ENCODE measurements at places on chromosomes 5 and 9. TPM values are rescaled to one million over a fixed set of nuclear protein-coding genes. Genes with fewer than 3 reads are reported as not detected.

The ORM2 gene
- total RNA-seq: 0.28 TPM

The IFNA21 gene
- not detected for total RNA-seq

The ZFP37 gene
- total RNA-seq: 15.5 TPM

The GFI1B gene
- 0.50 TPM for total RNA-seq

DNA sequence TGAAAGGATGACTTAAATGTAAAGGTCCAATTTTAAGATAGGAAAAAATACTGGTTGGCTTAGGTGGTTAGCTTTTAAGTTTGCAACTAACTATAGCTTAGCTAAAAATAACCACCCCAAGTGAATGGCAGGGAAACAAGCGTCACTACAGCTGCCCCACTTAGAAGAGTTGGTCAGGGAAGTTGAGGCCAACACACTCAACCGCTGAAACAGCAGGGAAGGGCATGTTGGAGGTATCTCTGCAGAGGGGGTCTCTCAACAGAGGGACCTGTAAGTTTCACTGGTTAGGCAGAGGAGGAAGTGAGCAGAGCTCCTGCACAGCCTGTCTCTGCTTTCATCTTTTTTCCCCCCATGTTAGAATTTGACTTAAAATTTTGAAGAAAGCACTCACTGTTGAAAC lies 75.3 kb downstream of the LHFPL2 start:
- DNase-seq: no peak

- DNase-seq: no peak
Measured at GRCh38 chr9:109922617-109923470, 142.8 kb downstream of the PALM2AKAP2 start.

GRCh38 chr5:59608745-59609144 lies 284.8 kb downstream of the PDE4D start:
- no peak for DNase-seq

DNA sequence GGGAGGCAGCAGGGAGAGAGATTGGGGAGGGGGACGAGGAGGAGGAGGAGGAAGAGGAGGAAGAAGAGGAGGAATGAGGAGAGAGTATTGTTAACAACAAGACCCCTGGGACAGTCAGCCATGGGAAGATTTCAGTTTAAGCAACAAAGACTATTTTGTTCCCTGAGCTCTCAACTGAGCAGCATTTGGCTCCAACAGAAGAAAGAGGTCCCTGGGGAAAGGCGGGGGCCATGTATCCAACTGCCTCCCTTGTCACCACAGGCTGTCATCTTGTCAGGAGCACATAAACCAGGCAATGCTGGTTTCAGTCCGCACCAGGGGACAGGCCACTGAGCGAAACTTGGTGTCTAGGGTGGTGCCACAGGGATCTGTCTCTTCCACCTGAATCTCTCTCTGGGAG lies 316.1 kb downstream of the TLE1 start:
- DNase-seq: no peak

GRCh38 chr5:171268700-171269620 lies 40.1 kb upstream of the TLX3 start:
- DNase-seq: no peak

DNA sequence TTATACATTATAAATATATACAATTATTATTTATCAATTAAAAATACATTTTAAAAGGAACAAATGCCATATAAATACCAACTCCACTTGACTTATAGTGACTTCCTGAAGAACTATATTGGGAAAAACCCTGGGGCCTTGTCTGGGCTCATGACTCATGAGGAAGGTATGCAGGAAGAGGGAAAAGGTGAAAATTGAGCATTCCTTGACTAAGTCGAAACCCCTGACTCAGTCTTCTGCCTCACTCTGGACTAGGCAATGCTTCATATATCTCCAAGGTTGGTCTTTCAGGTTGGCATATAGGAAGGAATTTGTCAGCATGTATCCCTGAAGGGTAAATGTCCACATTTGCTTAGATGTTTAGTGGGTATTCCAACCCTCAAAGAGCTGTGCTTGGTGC lies 78.5 kb downstream of the SH3TC2 start:
- no peak for DNase-seq

DNA sequence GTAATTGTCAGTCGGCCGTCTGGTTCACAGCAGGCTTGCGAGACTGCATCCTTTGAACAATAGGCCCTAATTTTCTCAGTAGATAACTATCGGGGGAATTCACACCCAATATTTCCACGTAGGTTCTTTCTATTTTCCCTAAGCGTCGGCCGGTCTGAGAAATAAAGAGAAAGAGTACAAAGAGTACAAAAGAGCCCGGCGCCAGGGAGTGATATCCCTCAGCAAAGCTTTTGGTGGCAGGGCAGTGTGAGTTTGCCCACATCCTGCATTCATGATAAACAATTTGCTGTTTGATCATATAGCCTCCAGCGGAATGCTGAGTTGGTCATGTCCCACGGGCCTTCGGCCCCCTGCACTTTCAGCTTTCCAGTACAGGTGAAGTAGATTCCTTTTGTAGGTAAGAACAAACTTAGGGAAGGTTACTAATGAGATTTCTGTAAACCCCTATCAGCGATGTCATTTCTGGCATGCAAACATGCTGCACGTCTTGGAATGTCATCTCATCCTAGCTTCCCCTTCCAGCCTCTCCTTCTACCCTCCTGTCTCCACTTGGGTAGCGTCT lies 4.7 kb upstream of the PTGR1 start:
- DNase-seq: no peak

Measured in spinal cord (tissue), 10 donors.